ENCODE measurements at places on chromosomes 7 and 10. TPM values are rescaled to one million over a fixed set of nuclear protein-coding genes. Genes with fewer than 3 reads are reported as not detected.

SLC29A4 gene
- 4.3 TPM for total RNA-seq

HOXA5 gene
- 0.24 TPM for total RNA-seq

GPR15LG gene
- total RNA-seq = not detected

IKZF1 gene
- total RNA-seq = 9.7 TPM

SLC18A2 gene
- total RNA-seq = not detected

LOXL4 gene
- total RNA-seq = 1.6 TPM

SPDYE2 gene
- 0.16 TPM for total RNA-seq

ZNF365 gene
- 1.1 TPM for total RNA-seq

DNA sequence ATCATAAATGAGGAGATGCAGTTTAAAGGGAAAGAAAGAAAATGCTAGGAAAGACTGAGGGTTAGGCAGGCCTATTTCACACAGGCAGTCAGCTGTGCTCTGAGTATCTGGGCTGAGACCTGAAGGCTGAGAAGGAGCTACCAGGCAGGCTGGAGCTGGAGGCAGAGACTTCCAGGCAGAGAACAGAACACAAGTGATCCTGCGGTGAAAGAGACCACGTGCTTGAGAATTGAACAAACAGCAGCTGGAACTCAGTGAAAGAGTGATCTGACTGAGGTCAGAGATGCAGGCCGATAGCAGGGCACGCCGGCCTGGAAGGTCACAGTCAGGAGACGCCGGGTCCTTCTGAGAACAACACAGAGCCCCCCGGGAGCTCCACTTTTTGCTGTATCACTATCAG is 147.8 kb downstream of the ADAM12 start:
- H3K27ac ChIP-seq = no peak overlapping the region
- no peaks in the 10 kb centered on the region for H3K36me3 ChIP-seq
- DNase-seq = peak; percentile 50
- H3K4me1 ChIP-seq = no peaks in the 10 kb centered on the region

GRCh38 chr10:72694476-72695369 is 2.8 kb downstream of the MCU start:
- no peak for DNase-seq
- H3K4me1 ChIP-seq = no peaks in the 10 kb centered on the region

DNA sequence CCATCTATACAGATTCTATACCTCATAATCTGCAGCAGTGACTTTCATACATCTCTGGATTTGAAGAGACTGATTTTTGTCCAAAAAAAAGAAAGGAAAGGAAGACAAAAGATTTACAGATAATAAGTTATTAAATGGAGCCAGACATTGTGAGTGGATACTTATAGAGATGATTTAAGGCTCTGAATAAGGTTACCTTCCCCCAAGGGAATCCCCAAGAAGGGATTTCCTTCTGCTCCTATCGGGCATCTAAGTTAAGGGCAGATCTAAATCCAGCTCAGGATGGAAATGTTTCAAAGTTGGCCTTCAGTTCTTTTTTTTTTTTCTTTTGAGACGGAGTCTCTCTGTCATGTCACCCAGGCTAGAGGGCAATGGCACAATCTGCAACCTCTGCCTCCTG is 97.6 kb downstream of the ST8SIA6 start:
- H3K36me3 ChIP-seq = no peaks in the 10 kb centered on the region
- no peaks in the 10 kb centered on the region for H3K27me3 ChIP-seq
- no peaks in the 10 kb centered on the region for H3K4me1 ChIP-seq
- no peak overlapping the region for H3K4me3 ChIP-seq

- no peak overlapping the region for H3K4me3 ChIP-seq
- no peak overlapping the region for H3K27ac ChIP-seq
- H3K4me1 ChIP-seq = no peaks in the 10 kb centered on the region
- H3K27me3 ChIP-seq = no peaks in the 10 kb centered on the region
- no peak for DNase-seq
Observed at GRCh38 chr10:108801775-108802517, 1121.4 kb downstream of the XPNPEP1 start.

DNA sequence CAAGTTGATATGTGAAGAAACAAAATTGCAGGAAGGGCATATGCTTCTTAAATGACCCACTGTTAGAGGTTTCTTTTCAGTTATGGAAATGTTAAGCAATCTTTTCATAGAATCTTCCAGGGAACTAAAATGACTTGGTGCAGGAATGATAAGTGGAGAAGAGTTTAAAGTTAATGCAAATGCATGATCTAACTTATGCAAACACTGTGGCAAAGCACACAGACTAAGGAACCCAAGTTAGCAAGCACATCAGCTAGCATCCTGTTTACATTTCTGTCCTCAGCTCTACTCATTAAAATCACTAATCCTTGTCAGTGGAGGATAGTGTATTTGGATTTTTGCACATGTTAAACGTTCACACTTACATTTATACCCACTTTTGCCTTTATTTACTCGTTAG is 9.3 kb downstream of the CLCN1 start:
- H3K36me3 ChIP-seq = no peaks in the 10 kb centered on the region
- H3K4me1 ChIP-seq = no peaks in the 10 kb centered on the region
- no peak overlapping the region for H3K27ac ChIP-seq
- H3K27me3 ChIP-seq = no peaks in the 10 kb centered on the region
- H3K4me3 ChIP-seq = no peak overlapping the region

- H3K27ac ChIP-seq = peak overlapping the region; percentile 67
- H3K4me1 ChIP-seq = peaks cover 17% of the 10 kb centered on the region
- H3K27me3 ChIP-seq = no peaks in the 10 kb centered on the region
- no peak for DNase-seq
Observed at GRCh38 chr10:77011874-77012811, 625.5 kb downstream of the KCNMA1 start.

GRCh38 chr10:124595143-124595883 is 133.7 kb downstream of the LHPP start:
- H3K4me3 ChIP-seq = no peak overlapping the region
- H3K36me3 ChIP-seq = no peaks in the 10 kb centered on the region
- no peaks in the 10 kb centered on the region for H3K27me3 ChIP-seq
- DNase-seq = no peak
- no peak overlapping the region for H3K27ac ChIP-seq

DNA sequence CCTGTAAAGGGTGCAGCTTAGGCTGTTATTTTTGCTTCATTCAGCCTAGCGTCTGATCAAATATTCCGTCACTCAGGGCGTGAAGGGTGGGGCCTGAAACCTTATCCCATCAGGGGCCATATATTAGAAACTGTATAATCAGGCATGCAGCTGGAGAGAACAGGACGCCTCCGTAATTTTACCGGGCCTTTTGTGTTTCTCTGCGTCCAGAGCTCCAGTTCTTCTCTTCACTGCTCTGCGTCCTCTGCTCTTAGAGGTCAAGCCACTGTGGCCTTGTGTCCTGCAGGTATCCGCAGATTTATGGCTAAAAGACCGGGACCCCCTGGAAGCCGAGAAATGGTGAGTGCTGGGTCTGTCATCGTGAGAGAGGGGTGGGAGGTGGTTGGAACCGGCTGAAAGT is at the start of gene ZNF735:
Gene ZNF735 (plus strand): TSS at position 301 of the 400 bp plus-strand sequence. CDS start 0 bp downstream, at position 301.
- H3K27ac ChIP-seq = no peak within 1 kb of the TSS
- no peaks in the 10 kb centered on the region for H3K4me1 ChIP-seq
- no peaks in the 10 kb centered on the region for H3K27me3 ChIP-seq
- H3K36me3 ChIP-seq = no peaks in the 10 kb centered on the region

GRCh38 chr7:47186316-47186715 is 395.6 kb downstream of the TNS3 start:
- H3K36me3 ChIP-seq = no peaks in the 10 kb centered on the region
- H3K4me3 ChIP-seq = no peak overlapping the region
- no peaks in the 10 kb centered on the region for H3K27me3 ChIP-seq
- no peak for DNase-seq

DNA sequence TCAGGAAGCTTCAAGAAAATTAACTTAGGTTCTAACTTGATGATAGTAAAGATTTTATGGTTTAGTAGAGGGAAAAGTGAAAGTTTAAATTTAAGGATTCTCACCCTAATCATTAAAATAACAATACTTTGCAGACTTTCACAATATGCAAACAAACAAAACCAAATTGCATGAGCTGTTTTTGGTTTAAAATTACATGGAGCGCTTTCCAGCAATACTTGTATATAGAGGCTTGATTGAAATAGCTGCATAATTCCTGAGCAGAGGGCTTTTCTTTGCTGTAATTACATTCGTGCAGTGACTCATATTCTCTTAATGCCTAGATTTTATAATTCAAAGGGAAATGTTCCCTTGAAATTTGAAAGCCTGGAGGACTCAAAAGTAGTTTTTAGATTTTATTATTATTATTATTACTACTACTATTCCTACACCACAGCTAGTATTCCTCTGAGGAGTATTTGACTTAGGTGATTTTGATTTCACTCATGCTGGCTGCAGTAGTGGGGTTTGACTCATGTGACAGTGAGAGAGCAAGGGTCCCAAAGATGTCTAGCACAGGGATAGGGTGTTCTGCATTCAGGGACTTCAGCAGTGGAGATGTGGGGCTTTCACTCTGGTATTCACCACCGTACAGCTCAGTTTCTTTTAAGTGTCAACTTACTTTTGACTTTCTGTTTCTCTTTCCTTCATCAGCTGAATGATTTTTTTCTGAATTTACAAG is 138.1 kb downstream of the ADAM22 start:
- no peaks in the 10 kb centered on the region for H3K4me1 ChIP-seq
- DNase-seq = no peak
- peaks cover 4% of the 10 kb centered on the region for H3K36me3 ChIP-seq

GRCh38 chr10:110109511-110109910 is 97.9 kb upstream of the MXI1 start:
- H3K4me3 ChIP-seq = no peak overlapping the region
- peaks cover 19% of the 10 kb centered on the region for H3K36me3 ChIP-seq
- H3K4me1 ChIP-seq = no peaks in the 10 kb centered on the region

GRCh38 chr7:33706771-33707200 is 198.6 kb upstream of the BMPER start:
- H3K27ac ChIP-seq = no peak overlapping the region
- no peak overlapping the region for H3K4me3 ChIP-seq
- no peaks in the 10 kb centered on the region for H3K36me3 ChIP-seq
- no peaks in the 10 kb centered on the region for H3K4me1 ChIP-seq
- DNase-seq = no peak

DNA sequence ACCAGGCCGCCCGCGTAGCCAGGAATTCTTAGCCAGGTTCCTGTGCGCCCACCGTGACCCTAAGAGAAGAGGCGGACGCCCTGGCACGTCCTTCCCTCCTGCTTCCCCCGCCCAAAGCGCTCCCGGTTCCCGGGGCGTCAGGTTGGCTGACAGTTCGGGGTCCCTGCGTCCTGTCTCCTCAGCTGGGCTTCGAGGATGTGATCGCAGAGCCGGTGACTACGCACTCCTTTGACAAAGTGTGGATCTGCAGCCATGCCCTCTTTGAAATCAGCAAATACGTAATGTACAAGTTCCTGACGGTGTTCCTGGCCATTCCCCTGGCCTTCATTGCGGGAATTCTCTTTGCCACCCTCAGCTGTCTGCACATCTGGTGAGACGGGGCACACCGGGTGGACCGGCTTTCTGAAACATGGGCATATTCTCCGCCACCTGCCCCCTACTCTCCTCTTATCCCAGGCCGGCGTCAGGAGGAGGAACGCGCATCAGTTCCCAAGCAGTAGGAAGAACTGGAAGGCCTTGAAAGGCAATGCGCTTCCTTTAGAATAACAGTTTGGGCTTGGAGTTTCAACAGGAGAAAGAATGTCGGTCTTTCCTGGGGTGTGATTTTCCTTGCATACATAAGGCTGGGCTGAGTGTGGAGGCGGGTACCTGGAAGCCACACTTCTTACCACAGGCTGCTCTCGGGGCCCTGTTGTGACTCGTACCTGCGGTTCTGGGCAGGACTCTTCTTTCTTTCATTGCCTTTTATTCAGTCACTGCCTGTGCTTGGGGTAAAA is 728 bp downstream of the CAV2 start:
- H3K4me3 ChIP-seq = peak overlapping the region; percentile 92
- H3K4me1 ChIP-seq = peaks cover 31% of the 10 kb centered on the region
- DNase-seq = peak; percentile 63
- no peaks in the 10 kb centered on the region for H3K36me3 ChIP-seq
- H3K27me3 ChIP-seq = no peaks in the 10 kb centered on the region

DNA sequence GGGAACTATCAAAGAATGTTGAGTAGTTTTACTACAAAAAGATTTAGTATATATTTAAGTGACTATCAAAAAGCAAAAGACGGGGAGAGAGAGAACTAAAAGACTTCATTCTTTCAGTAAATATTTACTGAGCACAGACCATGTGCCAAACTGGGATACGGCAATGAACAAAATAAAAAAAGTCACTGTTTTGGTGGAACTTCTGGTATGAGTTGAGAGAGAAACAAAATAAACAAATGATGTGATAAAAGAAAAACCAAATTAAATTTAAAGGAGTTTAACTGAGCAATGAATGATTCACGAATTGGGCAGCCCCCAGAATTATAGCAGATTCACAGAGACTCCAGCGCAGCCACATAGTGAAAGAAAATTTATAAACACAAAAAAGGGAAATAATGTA is 17.8 kb upstream of the AKAP9 start:
- no peak overlapping the region for H3K4me3 ChIP-seq
- H3K4me1 ChIP-seq = no peaks in the 10 kb centered on the region
- no peak for DNase-seq
- H3K27ac ChIP-seq = no peak overlapping the region

- H3K27me3 ChIP-seq = no peaks in the 10 kb centered on the region
- H3K27ac ChIP-seq = no peak overlapping the region
- H3K36me3 ChIP-seq = no peaks in the 10 kb centered on the region
- DNase-seq = no peak
- no peak overlapping the region for H3K4me3 ChIP-seq
Observed at GRCh38 chr7:63080831-63081230, 917.8 kb upstream of the ZNF722 start.

DNA sequence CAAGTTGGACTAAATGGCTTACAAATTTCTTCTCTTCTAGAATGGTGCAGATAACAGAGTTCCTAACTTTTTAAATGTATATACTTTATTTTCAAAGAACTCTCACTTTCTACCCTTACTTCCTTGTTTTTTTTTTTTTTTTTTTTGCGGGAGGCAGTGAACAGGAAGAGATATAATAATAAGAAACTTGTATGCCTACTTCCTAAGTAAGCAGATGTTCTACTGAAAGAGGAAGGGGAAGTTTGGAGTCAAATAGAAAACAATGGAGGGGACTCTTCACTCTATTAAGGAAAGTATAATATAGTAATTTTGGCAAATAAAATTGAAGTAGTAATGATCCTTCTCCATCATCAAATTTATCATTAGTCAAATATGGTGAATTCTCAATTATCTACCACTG is 754.0 kb downstream of the KCNMA1 start:
- no peak overlapping the region for H3K27ac ChIP-seq
- no peak overlapping the region for H3K4me3 ChIP-seq
- no peak for DNase-seq
- no peaks in the 10 kb centered on the region for H3K27me3 ChIP-seq
- no peaks in the 10 kb centered on the region for H3K4me1 ChIP-seq
- H3K36me3 ChIP-seq = no peaks in the 10 kb centered on the region

- no peaks in the 10 kb centered on the region for H3K4me1 ChIP-seq
- no peak overlapping the region for H3K27ac ChIP-seq
- H3K27me3 ChIP-seq = no peaks in the 10 kb centered on the region
- no peaks in the 10 kb centered on the region for H3K36me3 ChIP-seq
- no peak overlapping the region for H3K4me3 ChIP-seq
Observed at GRCh38 chr10:79453392-79453791, 8.0 kb upstream of the ZCCHC24 start.

DNA sequence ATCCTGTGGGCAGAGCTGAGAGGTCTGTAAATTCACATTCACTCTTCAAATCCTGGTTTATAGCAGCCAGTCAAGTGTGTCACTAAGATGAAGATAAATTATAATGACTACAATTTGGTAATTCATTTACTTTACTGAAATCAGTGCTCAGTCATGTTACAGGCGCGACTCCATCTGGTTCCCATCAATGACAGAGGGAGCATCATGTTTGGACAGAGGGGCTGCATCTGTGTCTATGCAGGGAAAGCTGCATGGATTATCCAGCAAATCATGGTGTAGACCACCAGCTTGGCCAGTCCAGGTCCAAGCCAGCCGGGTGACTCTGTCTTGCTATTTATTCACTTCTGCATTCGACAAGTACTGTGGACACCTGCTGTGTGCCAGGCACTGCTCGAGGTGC is 214.1 kb upstream of the ZNF32 start:
- no peaks in the 10 kb centered on the region for H3K27me3 ChIP-seq
- H3K27ac ChIP-seq = peak overlapping the region; percentile 72
- H3K4me1 ChIP-seq = no peaks in the 10 kb centered on the region
- DNase-seq = peak; percentile 52
- no peak overlapping the region for H3K4me3 ChIP-seq
- no peaks in the 10 kb centered on the region for H3K36me3 ChIP-seq

All from right atrium auricular region (tissue), 2 donors.